ENCODE measurements at places on chromosomes 5 and 9.

DNA sequence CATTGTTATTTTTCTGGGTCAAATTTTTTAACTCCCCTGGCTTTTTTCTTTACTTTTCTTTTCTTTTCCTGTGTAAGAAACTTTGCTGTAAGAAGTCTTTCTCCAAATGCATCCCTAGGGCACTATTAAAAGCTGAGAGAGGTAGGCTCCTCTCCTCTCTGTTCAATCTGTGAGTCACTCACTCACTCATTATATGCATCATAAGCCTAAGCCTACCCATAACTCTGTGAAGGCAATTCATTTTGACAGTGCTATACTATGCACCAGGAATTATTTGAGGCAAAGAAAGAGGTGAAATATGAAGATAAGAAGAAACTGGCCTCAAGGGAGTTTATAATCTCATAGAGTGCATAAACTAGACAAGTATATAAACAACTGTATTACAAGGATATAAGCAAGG lies 67.9 kb upstream of the PRR16 start:
- DNase-seq: no peak

GRCh38 chr9:78236551-78236910 lies 656 bp downstream of the CEP78 start:
- no peak for DNase-seq

- DNase-seq: peak; percentile 43
Observed at GRCh38 chr9:126965541-126966428, 51.2 kb downstream of the RALGPS1 start.

- DNase-seq: no peak
Observed at GRCh38 chr5:77620405-77620804, 18.1 kb downstream of the OTP start.

DNA sequence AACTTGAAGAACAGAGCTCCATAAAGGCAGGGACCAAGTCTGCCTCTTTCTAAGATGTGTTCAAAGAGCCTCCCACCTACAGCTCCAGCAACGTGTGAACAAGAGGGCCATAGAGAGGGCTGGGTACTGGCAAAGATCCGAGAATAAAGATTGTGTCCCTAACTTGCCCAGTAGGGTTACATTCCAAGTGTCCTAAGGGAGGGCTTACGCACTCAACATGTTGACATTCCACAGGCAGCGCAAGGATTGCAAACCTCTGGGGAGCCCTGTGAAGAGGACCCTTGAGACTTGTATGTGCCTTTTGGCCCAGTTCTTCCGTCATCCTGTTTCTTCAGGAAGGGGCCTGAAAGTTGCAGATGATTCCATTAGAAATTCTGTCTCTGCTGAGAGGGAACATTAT lies 48.2 kb upstream of the ENTREP1 start:
- no peak for DNase-seq

GRCh38 chr9:15711931-15712330 lies 159.1 kb downstream of the CCDC171 start:
- no peak for DNase-seq

DNA sequence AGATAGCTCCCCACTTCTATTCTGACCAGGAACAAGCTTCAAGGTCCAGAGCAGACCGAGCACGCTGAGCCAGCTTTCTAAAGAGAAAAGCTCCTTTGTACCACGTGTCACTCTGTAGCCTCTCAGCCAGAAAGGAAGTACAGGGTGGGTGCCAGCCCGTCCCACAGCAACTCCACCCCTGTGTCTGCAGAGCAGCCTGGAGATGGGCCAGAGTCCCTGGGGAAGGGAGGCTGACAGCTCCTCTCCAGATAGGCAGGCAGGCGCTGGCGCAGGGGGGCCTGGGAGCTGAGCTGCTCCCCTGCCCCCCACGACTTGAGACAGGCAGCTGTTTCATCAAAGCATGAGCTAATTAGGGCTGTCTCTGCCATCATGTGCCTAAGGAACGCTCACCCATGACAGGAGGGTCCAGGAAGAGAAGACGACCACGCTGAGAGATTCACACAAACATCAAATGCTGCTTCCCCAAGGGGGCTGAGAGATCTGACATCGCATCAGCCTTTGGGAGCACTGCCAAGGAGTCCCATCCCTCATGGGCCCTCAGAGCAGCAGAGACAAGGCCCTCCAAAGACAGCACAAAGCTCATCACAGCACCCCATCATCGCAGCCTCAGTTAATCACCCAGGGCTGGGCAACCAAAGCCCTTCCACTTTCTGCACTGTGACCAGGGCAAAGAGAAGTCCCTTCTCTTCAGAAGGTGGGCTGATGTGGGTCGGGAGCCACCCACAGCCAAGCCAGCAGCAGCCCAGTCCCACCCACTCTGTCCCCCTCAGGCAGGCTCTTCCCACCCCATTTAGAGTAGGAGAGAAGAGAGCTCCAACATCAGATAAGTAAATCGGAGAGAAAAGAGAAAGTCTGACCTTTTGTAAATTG lies 78.5 kb upstream of the LRRTM2 start:
- peak; percentile 16 for DNase-seq

Data from CD4-positive, alpha-beta T cell treated with Interleukin-6 at 100 ng/mL for 8 hours (primary cell).